ENCODE measurements at places on chromosomes 3 and 15.

GRCh38 chr3:53092942-53093341, 37.3 kb downstream of the RFT1 start:
- no peak for DNase-seq

DNA sequence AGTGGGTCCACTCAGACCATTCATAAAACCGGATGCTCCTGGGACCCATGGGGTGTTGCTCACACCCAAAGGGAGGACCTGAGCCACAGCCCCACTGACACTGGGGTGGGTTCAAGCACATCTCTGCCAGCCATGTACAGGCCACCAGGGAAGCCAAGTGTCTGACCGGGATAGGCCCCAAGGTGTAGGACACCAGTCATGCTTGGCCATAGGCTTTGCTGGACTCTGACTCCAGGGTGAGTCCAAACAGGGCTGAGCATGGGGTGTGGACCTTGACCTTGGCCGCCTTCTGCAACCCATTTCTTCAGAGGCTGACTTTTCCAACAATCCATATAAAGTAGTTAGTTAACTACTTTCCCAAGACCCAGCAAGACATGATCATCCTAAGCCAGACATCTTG, 31.4 kb upstream of the DUSP7 start:
- no peak for DNase-seq

- no peak for DNase-seq
Measured at GRCh38 chr15:48002767-48003166, 118.0 kb upstream of the SLC24A5 start.

- DNase-seq, result no peak
Measured at GRCh38 chr3:53083521-53083920, 37.6 kb upstream of the SFMBT1 start.

DNA sequence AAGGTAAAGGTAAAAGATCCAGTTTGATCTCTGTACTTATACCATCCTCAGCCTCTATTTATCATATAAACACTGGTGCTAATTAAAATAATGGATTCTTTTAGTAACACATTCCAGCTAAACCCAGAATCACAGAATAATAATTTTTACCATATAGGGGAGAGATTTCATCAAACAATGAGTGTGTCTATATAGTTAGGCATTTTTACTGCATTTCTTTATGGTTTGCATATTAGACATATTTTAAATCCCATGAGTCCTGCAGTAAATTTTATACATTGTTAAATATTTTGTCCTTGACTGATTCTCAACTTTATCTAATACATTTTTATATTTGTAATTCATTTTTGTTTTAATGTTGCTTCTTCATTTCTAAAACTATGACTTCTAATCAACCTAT, 323.7 kb upstream of the AGTR1 start:
- DNase-seq, result no peak
